ENCODE measurements at places on chromosomes 5 and 9.

- no peak for DNase-seq
These were observed 53.2 kb downstream of the ZNF474 start for GRCh38 chr5:122182491-122182921.

GRCh38 chr9:16143947-16144890, 591.4 kb downstream of the CCDC171 start:
- DNase-seq = no peak

GRCh38 chr5:99129768-99130501, 201.1 kb upstream of the CHD1 start:
- no peak for DNase-seq

DNA sequence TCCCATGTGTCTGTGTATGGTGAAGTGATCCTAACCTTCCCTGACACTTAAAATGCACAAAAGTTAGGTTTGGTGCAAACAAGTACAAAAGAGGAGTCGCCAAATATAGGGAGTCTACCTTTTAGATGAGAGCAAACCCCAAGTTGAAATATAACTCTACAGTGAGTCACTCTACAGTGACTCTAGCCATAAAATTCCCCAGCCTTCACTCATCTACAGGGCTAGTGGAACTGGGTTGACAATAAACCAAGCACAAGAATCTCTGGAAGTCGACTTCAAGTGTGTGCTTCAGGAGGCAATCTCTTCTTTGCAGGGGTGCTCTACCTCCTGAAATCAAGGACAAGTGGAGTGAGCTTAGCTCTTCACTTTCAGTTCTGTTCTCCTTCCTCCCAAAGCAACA, 3.3 kb downstream of the SHISAL2B start:
- no peak for DNase-seq

GRCh38 chr9:134420974-134421432, 94.7 kb downstream of the RXRA start:
- DNase-seq = no peak

DNA sequence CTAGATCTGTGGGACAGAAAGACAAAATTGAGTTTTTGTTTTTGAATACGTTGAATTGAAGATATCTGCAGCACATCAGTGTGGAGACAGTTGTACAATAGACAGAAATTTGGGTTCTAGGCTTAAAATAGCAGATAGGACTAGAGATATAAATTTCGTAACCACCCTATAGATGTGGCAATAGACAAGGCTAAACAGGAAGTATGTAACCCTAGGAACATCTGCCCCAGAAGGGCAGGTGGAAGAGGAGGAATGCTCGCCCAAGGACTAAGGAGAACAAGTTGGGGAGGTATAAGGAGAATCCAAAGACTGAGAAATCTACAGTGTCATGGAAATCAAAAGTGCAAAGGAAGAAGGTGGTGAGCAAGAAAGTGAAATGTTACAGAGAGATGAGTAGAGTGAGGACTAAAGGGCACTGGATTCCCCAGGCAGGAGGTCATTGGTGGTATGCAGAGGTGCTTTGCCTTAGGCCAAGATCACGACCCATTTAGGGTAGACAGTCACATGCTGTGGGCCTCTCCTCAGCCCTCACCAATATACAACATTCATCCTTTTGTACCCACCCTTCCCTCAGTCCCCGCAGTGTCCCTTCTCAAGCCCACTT, 109.1 kb upstream of the ELL2 start:
- DNase-seq = no peak

DNA sequence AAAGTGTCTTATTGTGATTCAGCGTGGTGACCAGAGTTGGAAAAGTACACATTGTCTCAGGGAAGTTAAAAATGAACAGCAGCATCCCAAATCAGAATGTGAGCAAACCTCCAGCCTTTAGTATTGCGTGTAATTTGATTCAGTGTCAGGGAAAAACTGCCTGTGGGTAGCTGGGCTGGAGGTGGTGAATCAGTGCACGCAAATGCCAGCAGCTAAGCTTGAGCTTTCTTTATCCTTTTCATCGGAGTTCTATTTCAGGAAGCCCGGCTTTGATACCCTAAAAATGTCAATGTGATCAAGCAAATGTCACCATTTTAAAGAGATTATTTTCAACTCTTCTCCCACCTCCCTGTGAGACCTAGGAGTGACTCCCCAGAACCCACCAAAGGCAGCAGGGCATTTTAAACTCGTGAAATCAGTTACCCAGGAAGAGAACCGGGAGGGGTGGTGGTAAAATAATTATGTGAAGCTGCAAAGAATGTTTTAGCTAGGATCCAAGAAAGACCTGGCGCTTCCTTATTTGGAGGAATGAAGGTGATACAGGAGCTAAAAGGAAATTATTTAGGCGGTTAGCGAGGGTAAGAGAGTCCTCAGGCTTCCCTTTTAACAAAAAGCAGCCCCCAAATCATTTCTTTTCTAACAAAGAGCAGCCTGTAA, 25.7 kb upstream of the C5orf47 start:
- DNase-seq = no peak

GRCh38 chr5:95424526-95424925, 33.4 kb downstream of the FAM81B start:
- no peak for DNase-seq

- peak; percentile 59 for DNase-seq
These were observed 58.0 kb downstream of the ANXA2R start for GRCh38 chr5:42982107-42982622.

GRCh38 chr9:84597131-84597530, 72.4 kb upstream of the NTRK2 start:
- DNase-seq = no peak

GRCh38 chr5:73394610-73395009, 54.0 kb downstream of the FOXD1 start:
- DNase-seq = no peak

GRCh38 chr5:94345257-94345656, 273.1 kb downstream of the KIAA0825 start:
- DNase-seq = no peak

DNA sequence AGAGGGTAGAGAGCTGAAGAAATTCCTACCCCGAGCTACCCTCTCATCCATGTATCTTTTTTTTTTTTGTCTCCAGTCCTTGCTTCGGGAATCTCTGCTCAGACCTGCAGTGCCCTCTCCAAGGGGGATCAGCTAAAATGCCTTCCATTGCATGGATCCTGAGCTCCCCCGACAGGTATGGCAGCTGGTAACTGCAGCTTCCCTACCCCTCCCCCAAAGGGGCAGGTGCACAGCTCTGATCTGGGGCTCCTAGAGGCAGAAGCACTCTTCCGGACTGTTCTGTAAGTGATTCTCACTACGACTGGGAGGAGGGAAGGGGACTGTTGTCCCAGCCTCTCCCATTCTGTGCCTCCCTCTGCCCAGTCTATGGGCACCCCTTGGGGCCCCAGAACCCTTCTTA, 169.6 kb downstream of the MELK start:
- DNase-seq = no peak

DNA sequence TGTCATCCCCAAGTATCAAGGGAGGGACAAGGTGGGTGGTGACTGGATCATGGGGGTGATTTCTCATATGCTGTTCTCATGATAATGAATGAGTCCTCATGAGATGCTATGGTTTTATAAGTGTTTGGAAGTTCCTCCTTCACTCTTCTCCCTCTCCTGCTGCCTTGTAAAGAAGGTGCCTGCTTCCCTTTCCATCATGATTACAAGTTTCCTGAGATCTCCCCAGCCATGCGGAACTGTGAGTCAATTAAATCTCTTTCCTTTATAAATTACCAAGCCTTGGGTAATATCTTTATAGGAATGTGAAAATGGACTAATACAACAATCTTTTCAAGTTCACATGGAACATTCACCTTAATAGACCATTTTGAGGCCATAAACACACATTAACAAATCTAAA, 21.5 kb upstream of the DOCK2 start:
- DNase-seq = no peak

DNA sequence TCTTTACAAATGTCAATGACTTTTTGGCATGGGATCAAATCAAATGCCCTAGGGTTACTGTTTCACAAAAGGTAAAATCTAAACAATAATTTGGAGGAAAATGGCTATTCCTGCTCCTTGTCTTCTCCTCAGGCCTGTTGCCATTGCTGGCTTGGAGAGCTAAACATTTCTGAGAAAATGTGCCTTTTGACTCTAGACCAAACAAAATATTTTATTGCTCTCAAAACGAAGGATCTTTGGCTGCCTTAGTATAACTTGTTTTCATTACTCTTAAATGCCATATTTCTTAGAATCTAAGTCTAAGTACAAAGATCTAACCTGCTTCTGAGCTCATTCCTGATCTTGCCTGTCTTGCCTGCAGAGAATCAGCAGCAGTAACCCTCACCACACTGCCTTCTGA, 116.6 kb downstream of the MUSK start:
- no peak for DNase-seq

GRCh38 chr5:169751490-169751889, 114.4 kb downstream of the DOCK2 start:
- DNase-seq = no peak

GRCh38 chr5:76230711-76231285, 147.6 kb downstream of the SV2C start:
- DNase-seq = no peak

- no peak for DNase-seq
These were observed 10.7 kb downstream of the OR2V1 start for GRCh38 chr5:181120306-181120705.

DNA sequence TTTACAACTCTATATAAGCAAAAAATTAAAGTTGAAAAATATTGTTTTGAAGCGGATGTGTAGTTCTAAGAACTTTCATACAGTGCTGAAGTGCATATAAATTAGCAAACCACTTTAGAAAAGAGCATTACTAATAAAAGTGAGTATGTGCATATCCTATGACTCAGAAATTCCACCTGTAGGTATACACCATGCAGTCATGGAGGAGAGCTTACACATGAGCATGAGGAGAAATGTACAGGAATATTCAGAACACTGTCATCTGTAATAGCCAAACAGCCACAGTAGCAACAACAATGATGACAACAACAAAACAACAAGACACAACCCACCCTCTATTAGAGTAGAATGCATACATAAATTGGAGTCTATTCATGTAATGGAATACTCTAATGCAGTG, 138.2 kb upstream of the ARRDC3 start:
- no peak for DNase-seq

DNA sequence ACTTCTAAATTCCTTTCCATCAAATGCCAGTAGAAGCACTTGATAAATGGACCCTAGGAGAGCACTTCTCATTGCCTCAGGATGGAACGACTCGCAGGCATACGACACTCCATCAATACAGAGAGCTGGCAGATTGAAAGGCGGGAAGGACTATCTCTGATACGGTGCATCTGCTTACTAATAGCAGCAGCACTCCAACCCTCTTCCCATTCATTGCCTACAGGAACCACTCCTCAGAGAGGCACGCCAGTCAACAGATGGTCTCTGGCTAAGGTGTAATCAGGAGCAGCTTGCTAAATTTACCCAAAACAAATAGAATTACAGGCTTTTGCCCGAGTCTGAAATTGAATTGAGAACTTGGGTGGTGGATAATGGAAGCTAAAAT, 168.1 kb downstream of the EFNA5 start:
- DNase-seq = peak; percentile 43

DNA sequence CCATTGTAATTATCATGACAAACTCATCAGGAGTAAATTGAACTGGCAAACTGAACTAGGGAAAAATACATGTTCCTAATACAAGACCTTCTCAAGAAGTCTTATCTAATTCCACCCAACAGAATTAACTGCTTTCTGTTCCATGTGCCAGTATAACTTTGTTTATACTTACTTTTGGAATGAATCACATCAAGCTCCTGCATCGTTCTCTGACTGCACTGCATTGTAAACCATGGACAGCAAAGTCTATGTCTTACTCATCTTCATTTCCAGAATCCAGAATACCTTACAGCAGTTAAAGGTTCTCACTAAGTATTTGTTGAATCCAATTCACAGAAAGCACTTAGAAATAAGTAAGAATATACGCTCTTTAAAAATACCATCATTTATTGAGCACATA, 102.8 kb downstream of the PLK2 start:
- no peak for DNase-seq

DNA sequence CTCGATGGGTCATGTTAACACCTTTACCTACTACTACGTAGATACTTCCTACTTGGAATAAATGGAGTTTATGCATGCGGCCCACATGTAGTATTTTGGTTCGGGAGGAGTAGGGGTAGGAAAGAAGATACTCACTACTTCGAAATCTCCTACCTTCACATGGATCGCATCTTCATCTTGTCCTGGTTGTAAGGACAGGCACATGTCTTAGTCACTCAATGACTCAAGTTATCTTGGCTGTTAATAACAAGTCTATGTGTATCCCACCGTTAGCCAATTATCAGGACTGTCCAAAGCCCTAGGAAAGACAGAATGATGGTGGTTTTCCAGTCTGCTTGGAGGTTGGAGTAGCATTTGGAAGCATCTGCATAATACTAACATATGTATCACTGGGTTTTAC, 24.1 kb downstream of the CMYA5 start:
- DNase-seq = no peak

- DNase-seq = no peak
These were observed 42.0 kb upstream of the UNC5A start for GRCh38 chr5:176768174-176768970.

DNA sequence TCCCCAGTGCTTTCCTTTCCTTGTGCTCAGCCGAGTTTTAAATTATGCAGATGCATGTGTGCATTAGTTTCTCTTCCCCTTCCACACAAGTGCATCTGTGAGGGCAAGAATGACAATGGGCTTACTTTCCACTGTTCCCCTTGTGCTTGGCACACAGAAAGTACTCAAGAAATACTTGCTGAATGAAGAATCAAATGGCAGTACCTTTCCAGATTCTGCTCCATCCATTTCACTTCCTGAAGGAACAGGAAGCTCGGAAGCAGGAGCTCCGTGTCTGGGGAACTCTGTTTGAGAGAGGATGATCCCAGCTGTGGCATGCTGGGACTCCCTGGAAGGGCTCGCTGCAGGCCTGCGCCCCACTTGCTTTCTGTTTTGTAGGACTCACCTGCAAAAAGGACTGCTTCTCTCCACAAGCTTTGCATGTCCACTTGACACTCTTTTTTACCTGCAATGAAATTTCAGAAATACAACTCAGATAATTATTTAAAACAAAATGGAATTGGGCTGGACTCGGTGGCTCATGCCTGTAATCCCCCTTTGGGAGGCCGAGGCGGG, 5.5 kb downstream of the MRNIP start:
- no peak for DNase-seq
